ENCODE measurements at places on chromosomes 4 and X. TPM values are rescaled to one million over a fixed set of nuclear protein-coding genes. Genes with fewer than 3 reads are reported as not detected.

Gene CCNQ
- polyA plus RNA-seq: 17.2 TPM

DNA sequence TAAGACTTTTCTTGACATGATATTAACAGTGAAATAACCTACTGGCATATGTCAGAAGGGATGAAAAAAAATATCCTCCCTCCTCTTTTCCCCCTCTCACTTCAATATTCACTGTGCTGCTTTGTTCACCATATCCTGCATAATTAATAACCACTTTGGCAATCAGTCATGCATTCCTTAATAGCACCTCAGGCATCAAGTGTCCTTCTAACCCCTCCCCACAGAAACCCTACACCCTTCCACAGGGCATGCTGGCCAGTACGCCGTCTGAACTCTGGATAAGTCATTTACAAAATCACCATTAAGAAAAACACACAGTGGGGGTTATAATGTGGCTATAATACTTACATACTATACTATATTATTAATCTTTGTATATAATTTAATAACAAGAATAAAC, 165.9 kb downstream of the PDGFC start:
- DNase-seq: no peak

GRCh38 chr4:123430031-123430430, 33.4 kb downstream of the SPRY1 start:
- no peak for DNase-seq

DNA sequence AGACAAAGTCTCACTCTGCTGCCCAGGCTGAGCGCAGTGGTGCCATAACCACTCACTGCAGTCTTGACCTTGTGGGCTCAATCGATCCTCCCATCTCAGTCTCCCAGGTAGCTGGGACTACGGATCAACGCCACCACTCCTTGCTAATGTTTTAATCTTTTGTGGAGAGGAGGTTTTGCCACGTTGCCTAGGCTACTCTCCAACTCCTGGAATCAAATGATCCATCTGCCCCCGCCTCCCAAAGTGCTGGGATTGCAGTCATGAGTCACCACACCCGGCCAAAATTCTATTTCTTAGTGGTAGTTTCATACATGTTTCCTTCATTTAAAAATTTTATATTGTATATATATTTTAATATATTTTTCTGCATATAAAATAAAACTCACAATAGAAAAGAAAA, 125.8 kb upstream of the CLNK start:
- no peak for DNase-seq

Gene FAM47E
- polyA plus RNA-seq: 10.4 TPM

DNA sequence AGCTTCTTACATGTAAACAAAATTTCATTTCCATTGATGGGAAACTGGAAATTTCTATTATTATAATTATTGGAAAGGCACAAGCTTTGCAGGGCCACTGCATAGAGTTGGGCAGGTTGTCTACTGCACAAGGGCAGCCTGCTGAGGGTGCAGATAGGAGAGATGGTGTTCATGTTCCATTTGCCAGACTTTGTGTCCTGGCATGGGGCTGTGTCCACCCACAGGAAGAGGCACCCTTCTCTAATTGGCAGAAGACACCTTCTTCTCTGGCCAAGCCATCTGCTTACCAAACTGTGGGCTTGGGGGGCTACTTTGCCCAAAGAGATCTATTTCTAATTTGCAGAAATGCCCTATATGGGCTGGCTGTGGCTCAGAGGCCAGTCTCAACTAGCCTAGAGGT, 140.7 kb downstream of the GATB start:
- no peak for DNase-seq

- DNase-seq: no peak
Measured at GRCh38 chr4:4990857-4991540, 28.3 kb downstream of the CYTL1 start.

Gene S100G
- not detected for polyA plus RNA-seq

Measured in right renal cortex interstitium (tissue), 3 donors.